ENCODE measurements at places on chromosomes 6 and 20.

GRCh38 chr20:41181567-41181966 is 44.2 kb downstream of the PLCG1 start:
- DNase-seq, result no peak

GRCh38 chr6:113428702-113429101 is 428.4 kb upstream of the MARCKS start:
- DNase-seq, result peak; percentile 45

DNA sequence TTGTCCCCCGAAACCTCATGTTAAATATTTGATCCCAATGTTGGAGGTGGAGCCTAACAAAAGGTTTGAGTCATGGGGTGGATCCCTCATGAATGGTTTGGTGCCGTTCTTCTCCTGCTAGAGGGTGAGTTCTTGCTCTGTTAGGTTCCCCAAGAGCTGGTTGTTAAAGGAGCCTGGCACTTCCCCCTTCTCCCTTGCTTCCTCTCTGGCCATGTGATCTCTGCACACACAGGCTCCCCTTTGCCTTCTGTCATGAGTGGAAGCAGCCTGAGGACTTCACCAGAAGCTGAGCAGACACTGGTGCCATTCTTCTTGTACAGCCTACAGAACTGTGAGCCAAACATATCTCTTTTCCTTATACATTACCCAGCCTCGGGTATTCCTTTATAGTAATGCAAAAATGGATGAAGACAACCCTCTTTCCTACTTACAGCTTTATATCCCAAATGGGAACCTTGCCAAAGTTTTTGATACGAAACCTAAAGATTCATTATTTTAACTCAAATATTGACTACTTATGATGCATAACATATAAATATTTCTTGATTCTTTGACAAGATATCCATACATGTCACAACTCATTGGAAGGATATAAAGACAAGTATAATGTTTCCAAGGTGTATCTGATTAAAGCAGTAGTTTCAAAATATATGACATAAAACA is 61.0 kb downstream of the RNF182 start:
- DNase-seq, result no peak

GRCh38 chr6:6497976-6498375 is 90.5 kb upstream of the LY86 start:
- DNase-seq, result no peak

DNA sequence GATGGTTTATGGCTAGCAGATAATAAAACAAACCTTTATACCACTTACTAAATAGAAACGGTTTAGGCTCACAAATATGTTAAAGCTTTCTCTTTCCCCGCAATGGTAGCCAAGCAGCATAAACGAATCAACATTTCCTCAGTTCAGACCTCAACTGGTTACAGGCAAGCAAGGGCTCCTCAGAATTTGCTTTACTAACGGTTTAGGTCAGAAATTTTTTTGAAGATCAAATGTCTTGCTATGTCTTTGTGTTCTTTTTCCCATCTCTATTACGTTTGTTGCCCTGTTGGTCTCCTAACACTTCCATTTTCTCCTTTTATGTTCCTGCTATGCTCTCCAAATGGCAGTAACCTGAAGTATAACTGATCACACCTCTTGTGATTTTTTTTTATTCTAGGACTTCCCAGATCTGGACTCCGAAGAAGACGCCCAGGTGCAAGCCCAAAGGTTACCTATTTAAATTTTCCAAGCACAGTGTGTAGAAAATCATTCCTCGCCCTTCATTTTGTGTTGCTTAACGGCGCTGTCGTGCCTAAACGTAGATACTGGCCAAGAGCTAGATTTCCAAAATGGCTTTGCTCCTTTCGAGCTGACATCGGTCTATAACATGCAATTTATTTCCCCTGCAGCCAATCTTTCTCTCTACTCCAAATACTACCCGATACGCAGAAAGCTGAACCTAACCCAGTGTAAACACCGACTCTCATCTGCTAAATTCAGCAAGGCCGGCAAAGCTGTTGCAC is 717 bp upstream of the ASF1A start:
- peak; percentile 67 for DNase-seq

- DNase-seq, result no peak
Observed at GRCh38 chr6:92507552-92507951, 911.8 kb downstream of the EPHA7 start.

DNA sequence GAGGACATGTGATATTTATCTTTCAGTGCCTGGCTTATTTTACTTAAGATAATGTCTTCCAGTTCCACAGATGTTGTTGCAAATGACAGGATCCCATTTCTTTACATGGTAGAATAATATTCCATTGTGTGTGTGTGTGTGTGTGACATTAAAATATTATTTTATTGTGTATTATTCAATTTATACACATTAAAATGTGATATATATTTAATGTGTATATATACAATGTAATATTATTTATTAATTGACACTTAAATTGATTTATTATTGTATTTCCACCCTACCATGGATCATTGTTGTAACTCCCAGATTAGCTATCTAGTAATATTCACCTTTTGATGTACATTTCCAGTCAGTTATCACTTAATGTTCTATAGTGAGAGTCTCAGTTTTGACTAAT is 1422.5 kb upstream of the ADGRB3 start:
- no peak for DNase-seq

DNA sequence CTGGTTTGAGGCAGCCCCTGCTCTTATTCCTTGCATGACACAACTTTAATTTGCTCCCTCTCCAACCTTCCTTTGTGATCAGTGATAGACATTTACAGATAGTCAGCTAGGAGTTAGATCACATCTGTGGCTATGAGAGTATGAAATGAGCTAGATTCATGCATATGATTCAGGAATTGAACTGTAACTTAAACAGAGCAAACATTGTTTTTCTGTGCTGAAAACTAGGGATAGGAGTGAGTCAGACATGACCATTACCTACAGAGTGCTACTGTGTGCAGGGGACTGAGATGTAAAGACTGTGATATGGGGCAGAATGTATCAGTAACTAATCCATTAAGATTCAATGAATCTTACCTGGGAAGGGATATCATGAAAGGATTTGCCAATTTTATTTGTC is 279.4 kb upstream of the SPTLC3 start:
- DNase-seq, result no peak

GRCh38 chr6:163354761-163355425 is 59.6 kb upstream of the QKI start:
- peak; percentile 28 for DNase-seq

DNA sequence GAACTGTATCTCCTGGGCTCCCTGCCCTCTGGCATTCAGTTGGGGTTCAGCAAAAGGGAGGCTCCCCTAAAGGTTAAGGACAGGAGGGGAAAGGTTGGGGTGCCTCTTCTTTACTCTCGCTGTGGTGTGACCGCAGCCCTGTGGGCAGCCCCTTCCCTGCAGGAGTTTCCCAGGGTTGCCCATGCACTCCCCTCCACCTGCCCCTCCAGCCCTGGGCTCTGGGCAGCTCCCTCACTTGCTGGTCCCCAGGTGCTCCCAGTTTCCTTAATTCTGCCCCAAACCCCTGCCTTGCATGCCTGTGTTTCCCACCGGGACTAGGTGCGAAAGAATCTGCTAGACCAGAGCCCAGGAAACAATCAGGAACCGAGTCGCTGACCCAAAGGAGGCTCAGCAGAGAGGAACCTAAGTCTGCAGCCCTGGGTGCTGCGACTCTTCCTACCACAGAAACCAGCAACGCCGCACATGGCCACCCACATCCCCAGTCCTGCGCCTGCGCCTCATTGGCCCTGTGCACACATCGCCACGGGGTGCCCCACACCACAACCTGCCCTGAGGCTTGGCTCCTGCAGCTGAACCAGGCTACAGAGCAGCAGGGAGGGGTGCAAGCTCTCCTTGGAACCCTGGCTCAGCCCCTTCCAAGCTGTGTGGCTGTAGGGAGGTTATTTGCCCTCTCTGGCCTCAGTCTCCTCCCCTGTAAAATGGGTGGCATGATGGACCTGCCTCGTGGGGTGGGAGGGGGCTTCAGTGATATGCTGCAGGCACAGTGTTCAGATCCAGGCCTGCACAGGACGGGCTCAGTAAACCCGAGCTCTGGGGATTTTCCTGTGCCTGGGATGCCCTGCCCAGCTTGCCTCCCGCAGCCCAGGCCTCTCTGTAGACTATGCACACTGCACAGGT is 487.6 kb downstream of the PREX1 start:
- DNase-seq, result no peak

- no peak for DNase-seq
Observed at GRCh38 chr6:154919806-154920205, 75.3 kb upstream of the TIAM2 start.

GRCh38 chr6:69084746-69085335 is 449.8 kb downstream of the ADGRB3 start:
- DNase-seq, result no peak

- DNase-seq, result no peak
Observed at GRCh38 chr6:131368198-131368911, 204.7 kb upstream of the ARG1 start.

GRCh38 chr6:19895866-19896692 is 58.9 kb downstream of the ID4 start:
- DNase-seq, result no peak
